ENCODE measurements at places on chromosomes 13 and 19.
A peak's percentile ranks its signal among the peaks of the same experiment; 100 is the strongest.

DNA sequence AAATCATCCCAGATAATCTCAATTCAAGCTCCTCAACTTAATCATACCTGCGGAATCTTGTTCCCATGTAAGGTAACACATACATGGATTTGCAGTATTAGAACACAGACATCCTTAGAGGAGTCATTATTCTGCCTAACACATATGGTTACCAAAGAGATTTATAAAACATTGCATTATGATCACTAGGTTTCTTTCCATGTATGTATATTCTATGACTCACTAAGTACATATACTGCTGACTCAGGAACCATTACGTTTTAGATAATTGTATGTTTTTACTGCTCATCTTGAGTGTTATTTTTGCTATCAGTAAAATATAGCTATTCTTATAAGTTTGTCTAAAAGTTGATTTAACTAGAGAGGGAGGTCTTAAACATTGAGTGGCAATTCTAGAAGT, 182.9 kb downstream of the SLITRK6 start:
- no peak for DNase-seq

GRCh38 chr19:2426611-2427428, 566 bp downstream of the TIMM13 start:
- DNase-seq, result peak; percentile 65

- no peak for DNase-seq
Observed at GRCh38 chr19:49348305-49349189, 13.3 kb downstream of the CD37 start.

DNA sequence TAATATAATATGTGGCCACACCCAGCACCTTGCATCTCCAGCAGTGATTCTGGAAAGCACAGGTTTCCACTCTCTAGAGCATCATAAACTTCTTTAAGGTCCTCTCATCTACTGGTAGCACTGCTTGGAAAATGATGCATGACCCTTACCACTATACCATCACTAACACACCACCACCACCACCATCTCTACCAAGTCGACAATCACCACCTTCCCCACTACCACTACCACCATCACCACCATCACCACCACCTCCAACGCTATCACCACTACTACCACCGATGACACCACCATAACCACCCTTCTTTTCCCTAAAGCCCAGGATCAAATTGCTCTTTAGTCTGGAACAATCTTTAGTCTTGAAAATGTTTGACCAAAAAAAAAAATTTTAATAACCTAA, 390.4 kb downstream of the SUCLA2 start:
- no peak for DNase-seq

DNA sequence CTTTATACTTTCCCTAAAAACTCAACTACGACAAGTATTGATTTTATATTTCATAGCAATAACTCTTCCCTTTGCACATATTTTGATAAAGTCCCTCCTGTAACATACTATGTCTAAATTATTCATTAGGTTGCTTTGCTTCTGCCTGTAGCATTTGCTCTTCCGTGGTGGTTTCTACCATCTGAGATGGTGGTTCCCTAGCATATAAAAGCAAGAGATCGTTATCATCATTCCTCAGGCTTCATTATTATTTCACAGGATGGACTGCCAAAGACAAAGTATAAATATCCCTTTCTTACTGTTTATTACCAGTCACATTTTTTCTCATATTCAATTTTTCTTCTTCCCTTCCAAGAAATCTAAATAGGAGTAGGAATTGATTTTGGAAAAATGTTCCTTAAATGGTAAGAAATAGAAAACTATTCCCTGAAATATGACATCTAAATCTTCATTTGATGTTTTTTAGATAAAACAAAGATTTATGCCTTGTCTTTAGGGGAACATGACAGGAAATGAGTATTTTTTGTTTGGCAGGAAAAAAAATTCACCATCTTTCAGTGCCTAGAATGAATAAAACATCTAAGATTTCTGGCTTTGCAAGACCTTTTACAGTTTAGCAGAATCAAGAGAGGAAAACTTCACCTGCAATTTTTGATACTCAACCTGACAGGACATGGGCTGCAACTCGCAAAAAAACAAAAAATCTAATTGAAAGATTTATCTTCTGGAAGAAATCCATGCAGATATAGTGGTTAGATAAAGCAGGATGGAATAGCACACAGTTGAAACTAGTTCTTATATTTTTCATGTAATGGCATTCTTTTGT, 340.0 kb downstream of the SPRY2 start:
- peak; percentile 84 for DNase-seq

- DNase-seq, result no peak
Observed at GRCh38 chr13:100983111-100983510, 308.5 kb upstream of the TMTC4 start.

DNA sequence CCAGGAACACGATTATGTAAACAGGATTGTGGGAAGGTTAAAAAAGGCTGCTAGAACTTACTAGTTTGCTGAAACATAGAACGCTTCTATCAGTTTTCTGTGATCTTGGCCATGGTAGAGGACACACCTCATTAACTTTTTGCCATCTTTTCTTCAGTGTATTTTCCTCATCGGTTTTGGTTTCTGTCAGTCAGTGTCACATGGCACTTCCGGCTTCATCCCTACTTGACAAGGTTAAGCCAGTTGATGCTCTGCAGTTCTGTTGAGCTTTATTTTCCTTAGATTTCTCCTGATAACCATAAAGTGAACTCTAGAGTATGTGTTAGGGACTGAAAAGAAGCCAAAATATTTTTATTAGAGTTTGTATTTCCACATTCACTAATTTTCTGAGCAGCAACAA, 147.5 kb downstream of the NDFIP2 start:
- peak; percentile 95 for DNase-seq

DNA sequence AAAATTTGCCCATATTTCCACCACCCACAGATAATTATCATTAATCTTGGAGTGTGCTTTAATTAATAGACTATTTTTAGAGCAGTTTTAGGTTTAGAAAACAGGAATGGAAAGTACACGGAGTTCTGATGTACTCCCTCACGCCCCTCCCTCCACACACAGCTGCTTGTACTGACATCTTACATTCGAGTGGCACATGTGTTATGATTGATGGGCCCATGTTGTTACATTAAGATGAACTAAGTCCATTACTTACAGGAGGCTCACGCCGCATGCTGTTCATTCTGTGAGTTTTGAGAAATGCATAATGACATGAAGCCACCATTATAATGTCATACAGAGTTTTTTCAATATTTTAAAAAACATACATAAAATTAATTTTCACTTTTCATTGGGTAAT, 1.2 kb upstream of the SPATA13 start:
- peak; percentile 48 for DNase-seq

DNA sequence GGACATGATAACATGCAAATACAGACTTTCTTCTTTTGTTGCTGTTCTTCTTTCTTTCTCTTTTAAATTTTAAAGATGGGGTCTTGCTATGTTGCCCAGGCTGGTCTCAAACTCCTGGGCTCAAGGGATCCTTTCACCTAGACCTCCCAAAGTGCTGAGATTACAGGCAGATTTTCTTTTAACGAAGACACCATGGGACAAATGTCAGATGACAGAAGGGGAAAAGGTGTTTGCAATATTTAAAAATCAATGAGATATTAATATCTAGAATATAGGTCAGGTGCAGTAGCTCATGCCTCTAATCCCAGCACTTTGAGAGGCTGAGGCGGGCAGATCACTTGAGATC, 3.7 kb upstream of the RYR1 start:
- no peak for DNase-seq

DNA sequence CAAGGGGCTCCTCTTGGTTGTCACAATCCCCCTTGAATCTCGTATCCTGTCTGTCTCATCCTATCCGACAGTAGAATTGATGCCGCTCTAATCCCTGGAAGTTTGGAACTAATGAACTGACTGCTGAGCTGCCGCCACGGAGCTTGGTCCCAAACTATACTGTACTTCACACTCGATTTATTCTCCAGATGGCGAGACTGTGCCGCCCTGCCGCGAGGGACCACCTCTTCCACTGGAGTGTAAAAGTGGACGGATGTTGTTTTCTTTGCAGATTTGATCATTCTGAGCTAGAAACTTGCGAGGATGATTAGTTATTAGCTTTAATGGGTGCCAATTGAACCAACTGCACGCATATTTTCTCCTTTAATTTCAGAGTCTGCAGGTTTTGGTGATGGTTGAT, 117.2 kb downstream of the ZIC5 start:
- no peak for DNase-seq

- DNase-seq, result no peak
Observed at GRCh38 chr13:111909501-111909900, 157.4 kb upstream of the SOX1 start.

DNA sequence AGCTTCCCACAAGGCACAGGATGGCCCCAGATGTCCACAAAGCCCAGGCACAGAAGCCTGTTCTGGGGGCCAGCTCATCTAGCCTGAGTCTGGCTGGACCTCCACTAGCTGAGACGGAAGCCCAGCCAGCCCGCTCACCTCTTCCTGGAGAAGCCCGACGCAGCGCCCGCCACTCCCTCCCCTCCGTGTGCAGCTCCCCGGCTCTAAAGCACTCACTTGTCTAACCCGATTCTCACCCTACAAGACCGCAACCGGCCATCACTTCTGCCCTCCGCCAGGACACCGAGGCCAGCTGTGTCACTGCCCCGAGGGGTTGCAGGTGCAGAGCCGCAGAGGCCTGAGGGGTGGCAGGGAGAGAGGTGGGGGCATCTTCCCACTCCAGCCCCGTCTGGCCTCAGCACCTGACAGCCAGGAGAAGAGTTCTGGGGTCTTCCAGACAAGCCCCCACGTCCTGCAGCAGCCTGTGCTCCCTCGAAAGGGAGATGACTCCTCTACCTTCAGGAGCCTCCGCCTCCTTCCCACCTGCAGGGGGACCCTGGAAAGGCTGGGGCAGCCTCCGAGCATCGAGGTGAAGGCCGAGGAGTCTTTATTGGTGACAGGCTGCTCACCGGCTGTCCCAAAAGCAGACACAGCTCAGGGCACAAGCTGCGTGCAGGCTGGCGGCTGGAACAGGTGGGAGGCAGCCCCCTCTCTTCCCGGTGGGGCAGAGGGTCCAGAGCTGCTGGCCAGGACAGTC, 5.9 kb upstream of the DIRAS1 start:
- DNase-seq, result no peak

DNA sequence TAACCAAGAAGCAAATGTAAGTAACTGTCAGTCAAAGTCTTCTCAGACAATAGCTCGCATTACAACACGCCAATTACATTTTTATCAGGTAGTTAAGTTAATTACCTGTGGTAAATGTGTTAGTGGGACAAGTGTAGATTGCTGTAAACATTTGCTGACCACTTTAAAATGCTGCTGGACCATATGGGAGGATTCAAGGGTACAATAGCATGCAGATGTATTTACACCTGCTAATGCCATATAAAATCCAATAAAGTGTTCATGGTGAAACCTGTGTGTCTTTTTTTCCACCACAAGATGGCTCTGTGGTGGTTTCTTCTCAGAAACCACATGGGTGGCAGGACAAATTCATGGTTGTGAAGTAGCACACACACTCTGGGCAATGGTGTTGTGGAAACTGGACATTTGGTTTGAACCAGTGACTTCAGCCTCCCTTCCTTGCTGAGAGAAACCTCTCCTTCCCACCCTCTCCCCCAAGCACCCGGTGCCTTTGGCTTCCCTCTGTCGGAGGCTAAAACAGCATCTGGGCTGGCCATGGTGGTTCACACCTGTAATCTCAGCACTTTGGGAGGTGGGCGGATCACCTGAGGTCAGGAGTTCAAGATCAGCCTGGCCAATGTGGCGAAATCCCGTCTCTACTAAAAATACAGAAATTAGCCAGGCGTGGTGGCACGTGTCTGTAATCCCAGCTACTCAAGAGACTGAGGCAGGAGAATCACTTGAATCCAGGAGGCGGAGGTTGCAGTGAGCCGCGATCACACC, 18.1 kb upstream of the GTF3A start:
- DNase-seq, result peak; percentile 21

- no peak for DNase-seq
Observed at GRCh38 chr13:90686442-90686841, 661.0 kb upstream of the MIR17HG start.
